Trophoblast cell (in vitro differentiated cells and primary cell): ENCODE measurements at places on chromosomes 7 and 10.

- DNase-seq = no peak
These were observed 28.0 kb upstream of the CTTNBP2 start for GRCh38 chr7:117901089-117901797.

- DNase-seq = no peak
These were observed 4.5 kb upstream of the NODAL start for GRCh38 chr10:70445718-70446657.

DNA sequence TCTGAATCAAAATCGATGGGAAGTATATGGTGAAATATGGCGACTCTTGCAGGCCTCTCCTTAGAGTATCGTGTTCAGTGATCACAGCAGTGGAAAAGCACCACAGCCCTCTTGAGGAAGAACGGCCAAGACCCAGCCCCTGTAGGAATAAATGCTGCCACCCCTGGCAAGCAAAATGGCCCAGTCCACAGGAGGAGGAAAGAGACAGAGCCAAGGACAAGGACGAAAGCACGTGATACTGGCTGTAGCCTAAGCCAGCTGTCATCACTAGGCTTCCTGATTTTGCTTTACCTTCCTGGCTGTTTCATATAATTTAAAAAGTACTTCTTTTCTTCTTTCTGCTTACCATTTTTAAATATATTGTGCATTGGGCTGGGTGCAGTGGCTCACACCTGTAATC lies 395.0 kb upstream of the SHH start:
- no peak for DNase-seq

- no peak for DNase-seq
These were observed 91.9 kb upstream of the PLXDC2 start for GRCh38 chr10:19724287-19724686.

DNA sequence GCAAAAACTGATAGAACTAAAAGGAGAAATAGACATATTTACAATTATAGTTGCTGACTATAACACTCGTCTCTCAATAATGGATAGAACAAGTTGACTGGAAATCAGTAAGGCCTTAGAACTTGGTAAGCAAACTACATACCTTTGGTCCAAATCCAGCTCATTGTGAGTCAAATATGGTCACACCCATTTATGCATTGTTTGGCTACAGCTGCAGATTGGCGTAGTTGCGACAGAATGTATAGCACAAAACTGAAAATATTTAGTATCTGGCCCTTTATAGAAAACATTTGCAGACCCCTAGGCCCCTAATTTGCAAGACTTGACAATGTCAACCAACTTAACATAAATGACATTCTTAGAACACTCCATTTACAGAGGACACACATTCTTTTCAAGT lies 103.6 kb upstream of the EGR2 start:
- DNase-seq = peak; percentile 75

- peak; percentile 49 for DNase-seq
These were observed 419.5 kb downstream of the PHTF2 start for GRCh38 chr7:78218051-78218450.
